ENCODE measurements at places on chromosomes 4 and X.

DNA sequence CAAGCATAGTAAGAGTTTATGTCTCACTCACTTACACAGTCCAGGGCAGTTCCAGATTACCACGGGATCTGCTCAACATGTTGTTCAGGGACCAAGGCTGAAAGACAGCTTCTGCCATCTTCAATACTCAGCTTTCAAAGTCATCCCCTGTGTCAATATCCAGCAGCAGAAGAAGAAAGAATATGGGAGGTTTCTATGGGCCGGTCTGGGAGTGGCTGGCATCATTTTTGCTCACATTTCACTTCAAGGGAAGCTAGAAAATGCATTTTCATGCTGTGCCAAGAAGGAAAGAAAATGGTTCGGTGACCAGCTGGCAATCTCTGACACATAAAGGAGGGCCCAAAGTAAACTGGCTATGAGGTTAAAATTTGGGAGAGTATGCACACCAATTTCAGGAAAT, 211.5 kb upstream of the KLF3 start:
- H3K27ac ChIP-seq, result no peak overlapping the region
- H3K4me3 ChIP-seq, result no peak overlapping the region
- peaks cover 52% of the 10 kb centered on the region for H3K27me3 ChIP-seq
- no peaks in the 10 kb centered on the region for H3K36me3 ChIP-seq
- peaks cover 22% of the 10 kb centered on the region for H3K4me1 ChIP-seq
- ATAC-seq, result no peak

- no peak overlapping the region for H3K4me3 ChIP-seq
- no peaks in the 10 kb centered on the region for H3K27me3 ChIP-seq
- H3K27ac ChIP-seq, result peak overlapping the region; percentile 73
- no peak for ATAC-seq
- peaks cover 70% of the 10 kb centered on the region for H3K4me1 ChIP-seq
Measured at GRCh38 chr4:40238008-40238699, 41.3 kb downstream of the RHOH start.

- no peak for ATAC-seq
- peaks cover 7% of the 10 kb centered on the region for H3K36me3 ChIP-seq
- H3K27me3 ChIP-seq, result no peaks in the 10 kb centered on the region
- no peak overlapping the region for H3K27ac ChIP-seq
- no peak overlapping the region for H3K4me3 ChIP-seq
Measured at GRCh38 chr4:12993923-12994322, 490.2 kb downstream of the RAB28 start.

DNA sequence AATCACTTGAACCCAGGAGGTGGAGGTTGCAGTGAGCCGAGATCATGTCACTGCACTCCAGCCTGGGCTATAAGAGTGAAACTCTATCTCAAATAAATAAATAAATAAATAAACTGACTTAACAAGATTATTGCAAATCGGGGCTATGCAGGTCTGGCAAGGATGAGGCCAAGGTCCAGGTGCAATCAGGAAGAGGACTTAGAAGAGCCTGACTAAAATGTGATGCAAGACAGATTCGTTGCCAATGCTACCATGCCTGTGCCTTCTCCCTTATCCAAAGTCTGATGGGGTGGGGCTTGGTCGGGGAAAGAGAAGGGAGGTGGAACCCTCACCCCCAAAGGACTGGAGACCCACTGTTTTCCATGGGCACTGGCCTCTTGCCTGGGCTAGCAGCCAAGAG, 14.7 kb downstream of the ZCCHC13 start:
- no peaks in the 10 kb centered on the region for H3K27me3 ChIP-seq
- H3K4me1 ChIP-seq, result no peaks in the 10 kb centered on the region
- H3K27ac ChIP-seq, result no peak overlapping the region
- no peak overlapping the region for H3K4me3 ChIP-seq

DNA sequence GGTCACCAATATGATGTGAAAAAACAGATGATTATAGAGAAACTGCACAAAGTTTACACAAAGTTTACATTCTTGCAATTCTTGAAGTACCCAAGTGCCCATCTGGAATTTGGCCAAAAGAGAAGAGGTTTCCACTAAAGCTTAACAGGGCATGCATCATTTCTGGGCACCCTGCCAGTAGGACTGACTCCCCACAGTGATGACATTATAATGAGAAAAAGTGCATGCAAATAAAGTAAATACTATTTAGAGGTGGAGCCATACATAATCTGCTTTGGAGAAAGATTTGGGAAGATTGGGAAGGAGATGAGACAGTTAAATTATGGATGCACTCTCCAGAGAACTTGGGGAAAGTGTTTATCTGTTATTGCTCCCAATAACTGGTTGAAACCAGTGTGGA, 93.7 kb upstream of the TRPC3 start:
- H3K27me3 ChIP-seq, result no peaks in the 10 kb centered on the region
- ATAC-seq, result no peak
- H3K4me1 ChIP-seq, result no peaks in the 10 kb centered on the region
- H3K27ac ChIP-seq, result no peak overlapping the region
- no peaks in the 10 kb centered on the region for H3K36me3 ChIP-seq
- no peak overlapping the region for H3K4me3 ChIP-seq

GRCh38 chr4:10605746-10606482, 78.7 kb downstream of the CLNK start:
- ATAC-seq, result no peak
- H3K4me1 ChIP-seq, result no peaks in the 10 kb centered on the region
- H3K4me3 ChIP-seq, result no peak overlapping the region
- H3K27me3 ChIP-seq, result no peaks in the 10 kb centered on the region

GRCh38 chr4:136810626-136811025, 721.7 kb downstream of the PCDH18 start:
- no peaks in the 10 kb centered on the region for H3K36me3 ChIP-seq
- no peaks in the 10 kb centered on the region for H3K27me3 ChIP-seq
- ATAC-seq, result no peak

DNA sequence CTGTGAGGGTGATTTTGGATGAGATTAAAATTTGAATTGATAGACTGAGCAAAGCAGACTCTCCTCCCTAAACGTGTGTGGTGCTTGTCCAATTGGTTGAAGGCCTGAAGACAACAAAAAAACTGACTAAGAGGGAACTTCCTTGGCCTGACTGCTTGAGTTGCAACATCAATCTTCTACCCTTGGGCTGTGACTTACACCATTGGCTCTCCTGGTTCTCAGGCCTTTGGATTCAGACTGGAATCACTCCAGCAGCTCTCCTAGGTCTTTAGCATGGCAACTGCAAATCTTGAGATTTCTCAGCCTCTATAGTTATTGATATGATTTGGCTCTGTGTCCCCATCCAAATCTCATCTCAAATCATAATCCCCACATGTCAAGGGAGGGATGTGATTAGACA, 49.7 kb upstream of the IGFBP7 start:
- no peak overlapping the region for H3K27ac ChIP-seq
- H3K36me3 ChIP-seq, result no peaks in the 10 kb centered on the region
- H3K4me3 ChIP-seq, result no peak overlapping the region

GRCh38 chr4:24453951-24454350, 130.4 kb downstream of the DHX15 start:
- no peak overlapping the region for H3K27ac ChIP-seq
- H3K4me1 ChIP-seq, result no peaks in the 10 kb centered on the region
- no peak for ATAC-seq
- H3K27me3 ChIP-seq, result peaks cover 57% of the 10 kb centered on the region
- H3K36me3 ChIP-seq, result no peaks in the 10 kb centered on the region

- no peaks in the 10 kb centered on the region for H3K36me3 ChIP-seq
- ATAC-seq, result no peak
- H3K27me3 ChIP-seq, result peaks cover 13% of the 10 kb centered on the region
- H3K4me3 ChIP-seq, result no peak overlapping the region
Measured at GRCh38 chr4:52372269-52372668, 286.8 kb downstream of the USP46 start.

DNA sequence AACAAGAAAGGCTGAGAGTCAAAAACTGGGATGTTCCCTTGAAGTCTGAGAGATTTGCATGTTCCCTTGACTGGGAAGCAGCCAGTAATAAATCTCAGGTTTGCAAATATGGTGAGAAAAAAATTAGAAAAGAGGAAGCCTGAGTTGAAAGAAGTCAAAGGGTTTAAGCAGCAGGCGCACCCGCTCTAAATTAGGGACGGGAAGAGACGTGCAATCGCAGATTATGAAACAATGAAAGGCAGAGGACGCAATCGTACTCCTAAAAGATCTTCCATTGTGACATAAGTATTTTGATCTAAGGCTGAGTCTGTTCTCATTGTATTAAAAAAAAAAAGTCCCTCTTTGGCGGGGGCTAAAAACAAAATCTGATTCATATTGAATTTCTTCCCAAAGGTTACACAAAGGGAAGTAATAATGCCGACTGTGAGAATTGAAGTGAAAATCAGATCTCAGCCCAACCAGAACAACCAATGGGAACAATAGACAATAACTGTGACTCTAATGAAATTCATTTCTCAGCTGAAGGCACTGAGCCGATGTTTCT, 28.2 kb downstream of the SAT1 start:
- no peak for ATAC-seq
- H3K27ac ChIP-seq, result no peak overlapping the region
- H3K36me3 ChIP-seq, result no peaks in the 10 kb centered on the region
- no peaks in the 10 kb centered on the region for H3K27me3 ChIP-seq
- peak overlapping the region; percentile 36 for H3K4me3 ChIP-seq
- peaks cover 6% of the 10 kb centered on the region for H3K4me1 ChIP-seq

DNA sequence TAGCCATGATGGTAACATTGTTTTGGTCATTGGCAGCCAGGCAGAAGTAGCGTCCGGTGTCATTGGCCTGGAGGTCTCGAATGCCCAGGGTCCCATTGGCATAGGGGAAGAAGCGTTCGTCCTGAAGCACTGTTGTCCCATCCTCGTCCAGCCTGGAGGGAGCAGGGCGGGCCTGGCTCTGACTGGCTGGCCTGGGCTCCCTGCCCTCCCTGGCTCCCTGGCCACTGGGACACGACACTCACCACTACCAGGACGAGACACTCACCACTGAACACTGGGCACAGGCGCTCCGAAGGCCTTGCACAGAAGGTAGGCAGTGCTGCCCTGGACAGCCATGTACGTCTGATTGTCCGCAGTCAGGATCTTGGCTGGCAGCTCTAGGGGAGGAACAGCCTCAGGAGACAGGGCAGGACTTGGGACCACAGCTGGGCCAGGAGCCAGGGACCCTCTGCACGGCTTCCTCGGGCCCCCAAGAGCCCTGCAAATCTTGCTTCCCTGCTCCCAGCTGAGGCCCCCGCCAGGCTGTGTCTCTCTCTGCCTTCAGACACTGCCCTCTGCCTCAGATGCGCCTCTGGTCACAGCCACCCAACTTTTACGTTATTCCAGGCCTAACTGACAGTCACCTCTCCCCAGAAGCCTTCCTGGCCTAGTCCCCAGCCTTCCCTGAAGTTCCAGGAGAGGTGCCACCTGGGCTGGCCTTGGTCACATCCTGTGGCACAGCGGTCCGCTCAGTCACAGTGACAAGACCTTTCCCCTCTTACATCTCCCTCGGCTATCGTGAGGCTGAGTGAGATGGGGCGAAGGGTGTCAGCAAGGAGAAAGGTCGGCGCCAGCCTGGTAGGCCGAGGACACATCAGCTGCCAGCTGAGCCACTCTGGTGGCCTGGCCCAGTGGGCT, 17.1 kb downstream of the L1CAM start:
- H3K27ac ChIP-seq, result no peak overlapping the region
- H3K27me3 ChIP-seq, result peaks cover 12% of the 10 kb centered on the region
- H3K4me3 ChIP-seq, result no peak overlapping the region
- no peak for ATAC-seq
- no peaks in the 10 kb centered on the region for H3K4me1 ChIP-seq
- H3K36me3 ChIP-seq, result peaks cover 26% of the 10 kb centered on the region

All from stimulated activated memory B cell treated with anti-CD40 and anti-IgM and Interleukin-4, amounts not matched to agents 10 μg/mL and 1 μg/mL and 100 μg/mL, for 72 hours (primary cell).